ENCODE measurements at places on chromosomes 6 and 20. TPM values are rescaled to one million over a fixed set of nuclear protein-coding genes. Genes with fewer than 3 reads are reported as not detected.

Gene SLC22A7
- total RNA-seq, result not detected

Gene TREML2
- total RNA-seq, result not detected

Gene MUCL3
- total RNA-seq, result not detected

Gene CLPSL2
- total RNA-seq, result 10.8 TPM

Gene GABRR2
- total RNA-seq, result not detected

Gene RIN2
- 2.7 TPM for total RNA-seq

Gene STX11
- total RNA-seq, result not detected

Gene PTPRT
- total RNA-seq, result 0.07 TPM

Gene WFDC10B
- 0.52 TPM for total RNA-seq

Gene SGK2
- total RNA-seq, result not detected

Gene RGS17
- 3.8 TPM for total RNA-seq

Gene RAD21L1
- not detected for total RNA-seq

GRCh38 chr6:624979-625378 lies 31.9 kb downstream of the HUS1B start:
- DNase-seq, result peak; percentile 51

DNA sequence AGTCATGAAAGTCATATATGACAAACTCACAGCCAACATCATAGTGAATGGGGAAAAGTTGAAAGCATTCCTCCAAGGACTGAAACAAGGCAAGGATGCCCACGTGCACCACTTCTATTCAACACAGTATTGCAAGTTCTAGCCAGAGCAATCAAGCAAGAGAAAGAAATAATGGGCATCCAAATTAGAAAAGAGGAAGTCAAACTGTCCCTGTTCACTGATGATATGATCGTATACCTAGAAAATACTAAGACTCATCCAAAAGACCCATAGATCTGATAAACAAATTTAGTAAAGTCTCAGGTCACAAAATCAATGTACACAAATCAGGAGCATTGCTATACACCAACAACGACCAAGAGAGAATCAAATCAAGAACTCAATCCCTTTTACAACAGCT lies 41.2 kb downstream of the RPP21 start:
- DNase-seq, result no peak

GRCh38 chr20:4573564-4574355 lies 147.9 kb upstream of the PRND start:
- no peak for DNase-seq

DNA sequence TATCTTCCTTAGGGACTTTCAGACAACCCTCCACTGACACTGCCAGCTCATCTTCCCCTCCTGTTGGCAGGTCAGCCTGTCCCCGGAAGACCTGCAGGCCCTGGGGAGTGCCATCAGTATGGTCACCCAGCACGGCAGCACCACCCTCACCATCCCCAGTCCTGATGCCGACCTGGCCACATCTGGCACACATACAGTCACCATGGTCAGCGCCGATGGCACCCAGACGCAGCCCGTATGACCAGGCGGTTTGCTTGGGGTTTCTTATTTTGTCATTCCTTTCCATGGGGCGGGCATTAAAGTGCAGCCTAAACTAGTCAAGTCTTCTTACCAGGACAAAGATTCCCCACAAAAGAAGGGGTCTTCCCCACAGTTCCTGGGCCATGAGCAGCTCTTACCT lies 3.9 kb upstream of the DEF6 start:
- DNase-seq, result no peak

- no peak for DNase-seq
Observed at GRCh38 chr20:44688053-44688625, 27.0 kb upstream of the CCN5 start.

DNA sequence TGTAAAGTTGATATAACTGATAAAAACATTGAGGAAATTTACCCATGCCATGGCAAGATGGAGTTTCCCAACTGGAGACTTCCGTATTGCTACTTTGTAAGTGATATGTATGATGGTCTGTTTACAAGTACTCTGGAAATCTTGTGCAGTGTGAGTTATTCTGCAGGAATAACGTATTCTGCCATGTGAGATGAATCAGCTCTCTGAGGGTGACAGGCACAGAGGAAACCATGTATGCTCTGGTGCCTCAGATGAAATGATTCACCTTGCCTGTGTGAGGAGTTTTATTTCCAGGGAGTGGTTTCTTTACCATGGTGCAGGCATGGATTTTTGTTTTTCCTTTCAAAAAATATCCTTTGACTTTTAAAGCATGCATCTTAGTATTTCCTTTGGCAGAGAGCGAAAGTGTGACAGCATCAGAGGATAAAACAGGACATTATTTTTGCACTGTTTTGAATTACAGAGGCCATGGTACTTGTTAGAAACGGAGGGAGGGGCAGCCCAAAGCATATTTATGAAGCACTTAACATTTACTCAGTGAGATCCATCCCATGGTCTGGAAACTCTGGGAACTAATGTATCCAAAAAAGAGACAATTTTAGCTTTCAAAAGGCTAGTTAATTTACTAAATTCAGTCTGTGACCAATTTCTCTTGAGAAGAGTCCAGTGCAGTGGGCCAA lies 36.0 kb upstream of the MTRF1L start:
- DNase-seq, result no peak

GRCh38 chr6:85644279-85644762 lies 1.6 kb upstream of the SYNCRIP start:
- DNase-seq, result no peak

- no peak for DNase-seq
Observed at GRCh38 chr6:52420668-52421358, 671 bp downstream of the EFHC1 start.

- DNase-seq, result no peak
Observed at GRCh38 chr6:167782698-167783517, 43.8 kb upstream of the AFDN start.

DNA sequence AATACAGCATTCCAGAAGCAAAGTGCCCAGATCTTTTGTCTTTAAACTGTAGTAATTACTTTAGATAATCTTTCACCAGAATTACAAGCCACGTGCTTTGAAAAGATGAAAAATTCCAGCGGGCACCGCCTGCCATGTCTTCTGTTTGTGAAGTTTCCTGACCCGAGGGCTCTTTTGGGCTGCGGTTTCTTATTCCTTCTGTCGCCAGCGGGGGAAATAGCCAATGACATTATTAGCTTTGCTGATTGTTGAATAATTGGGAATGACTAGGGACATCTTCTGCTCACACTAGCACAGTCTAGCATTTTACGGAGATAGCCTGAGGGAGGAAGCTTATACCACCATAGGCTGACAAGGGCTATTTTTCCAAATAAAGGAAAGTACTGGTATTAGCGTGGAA lies 124.7 kb downstream of the SAMD5 start:
- DNase-seq, result peak; percentile 5

DNA sequence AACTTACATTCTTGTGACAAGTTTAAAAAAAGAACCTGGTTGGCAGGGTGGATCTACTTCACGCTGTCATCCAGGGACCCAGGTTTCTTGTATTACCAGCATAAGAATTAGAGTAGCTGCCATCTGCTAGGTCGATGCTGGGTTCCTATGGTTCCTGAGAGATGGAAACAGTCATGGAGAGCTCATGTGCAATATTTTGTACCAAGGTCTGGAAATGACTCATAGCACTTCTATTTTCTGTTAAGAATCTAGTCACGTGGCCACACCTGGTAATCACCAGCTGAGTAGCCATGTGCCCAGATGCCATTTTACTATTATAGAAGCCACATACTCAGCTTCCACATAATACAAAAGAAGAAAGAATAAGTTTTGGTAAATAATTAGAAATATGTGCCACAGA lies 171.3 kb downstream of the CD83 start:
- no peak for DNase-seq

DNA sequence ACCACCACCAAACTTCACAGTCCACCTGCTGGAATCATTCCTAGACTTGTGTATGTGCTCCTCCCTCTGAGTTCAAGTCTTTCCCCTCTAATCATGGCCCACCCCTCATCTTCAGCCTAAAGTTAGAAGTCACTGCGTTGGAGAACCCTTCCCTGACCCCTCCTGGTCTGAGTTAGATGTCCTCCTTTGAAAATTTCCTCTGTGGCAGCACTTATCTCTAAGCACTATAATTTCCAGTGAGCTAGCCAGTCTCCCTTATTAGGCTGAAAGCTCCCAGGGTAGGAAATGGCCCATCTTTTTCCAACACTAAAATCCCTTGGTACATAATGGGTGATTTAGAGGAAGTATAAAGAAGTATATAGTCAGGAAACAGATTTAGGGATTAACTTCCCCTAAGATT lies 63.2 kb downstream of the SESN1 start:
- no peak for DNase-seq

DNA sequence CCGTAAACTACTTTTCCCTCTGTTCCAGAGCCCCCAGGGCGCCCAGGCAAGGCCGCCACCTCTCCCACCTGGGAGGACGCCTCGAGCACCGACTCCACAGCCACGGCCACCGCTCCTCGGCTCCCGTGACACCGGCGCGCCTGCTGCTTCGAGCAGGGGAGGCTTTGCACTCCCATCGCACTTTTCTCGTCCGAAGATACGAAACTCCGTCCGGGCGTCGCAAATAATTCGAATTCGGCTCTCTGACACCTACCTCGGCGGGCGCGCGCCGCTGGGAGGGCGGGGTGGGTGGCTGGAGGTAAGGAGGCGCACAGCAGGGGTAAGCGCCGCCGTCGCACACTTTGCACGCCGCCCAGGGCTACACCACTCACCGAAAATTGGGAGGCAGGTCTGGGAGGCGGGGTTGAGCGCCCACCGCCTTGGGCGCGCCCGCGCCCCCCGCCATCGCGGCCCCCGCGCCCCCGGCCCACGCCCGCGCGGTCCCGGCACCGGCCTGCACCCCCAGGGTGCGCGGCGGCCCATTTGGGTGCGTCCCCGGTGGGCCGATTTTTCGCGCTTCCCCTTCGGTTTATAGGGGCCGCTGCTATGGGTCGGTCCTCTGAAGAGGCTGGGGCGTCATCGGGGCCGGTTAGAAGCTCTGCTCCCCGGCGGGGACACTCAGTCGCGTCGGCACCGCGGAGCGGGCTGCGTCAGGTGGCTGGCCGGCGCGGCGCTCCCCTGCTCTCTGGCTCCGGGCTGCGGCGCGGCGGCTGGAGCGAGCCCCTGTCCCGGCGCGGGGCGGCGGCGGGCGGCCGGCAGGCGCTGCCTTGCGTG lies 36.2 kb downstream of the GNAS start:
- peak; percentile 92 for DNase-seq

GRCh38 chr6:44253307-44254101 lies 3.8 kb downstream of the SLC35B2 start:
- DNase-seq, result no peak

DNA sequence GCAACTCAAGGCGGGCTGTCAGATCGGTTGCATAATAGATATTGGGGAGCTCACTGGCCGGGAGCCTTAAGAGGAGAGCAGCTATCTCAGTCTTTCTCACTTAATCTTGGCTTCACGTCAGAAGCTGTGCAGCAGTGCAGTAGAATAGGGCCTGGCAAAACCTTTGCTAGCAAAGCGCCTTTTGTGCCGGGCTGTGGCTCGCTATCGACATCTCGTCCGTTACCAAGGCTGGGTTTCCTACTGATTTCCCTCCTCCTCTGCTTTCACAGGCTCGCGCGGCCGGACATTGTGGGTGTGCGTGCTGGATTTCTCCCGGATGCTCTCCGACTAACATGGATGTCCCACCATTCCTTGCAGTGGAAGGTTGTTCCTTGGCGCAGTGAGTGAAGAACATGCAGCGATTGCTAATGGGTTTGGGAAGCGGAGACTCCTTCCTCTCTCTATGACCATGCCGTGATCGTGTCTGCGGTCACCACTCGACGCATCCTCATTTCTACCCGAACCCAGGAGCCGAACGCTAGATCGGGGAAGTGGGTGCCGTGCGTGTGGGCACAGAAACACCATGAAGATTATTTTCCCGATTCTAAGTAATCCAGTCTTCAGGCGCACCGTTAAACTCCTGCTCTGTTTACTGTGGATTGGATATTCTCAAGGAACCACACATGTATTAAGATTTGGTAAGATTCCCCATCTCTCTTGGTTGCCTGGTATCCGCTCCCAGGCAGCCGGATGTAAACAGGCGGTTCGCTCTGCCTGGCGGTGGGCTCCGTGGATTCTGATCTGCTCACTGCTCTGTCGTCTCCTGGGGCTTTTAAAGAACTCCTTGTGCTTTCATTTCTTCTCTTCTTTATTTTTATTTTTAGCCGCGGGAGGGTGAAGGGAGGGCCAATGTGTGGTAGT lies 5.5 kb downstream of the GRIK2 start:
- DNase-seq, result no peak

- no peak for DNase-seq
Observed at GRCh38 chr20:36818185-36818584, 44.6 kb upstream of the DSN1 start.

DNA sequence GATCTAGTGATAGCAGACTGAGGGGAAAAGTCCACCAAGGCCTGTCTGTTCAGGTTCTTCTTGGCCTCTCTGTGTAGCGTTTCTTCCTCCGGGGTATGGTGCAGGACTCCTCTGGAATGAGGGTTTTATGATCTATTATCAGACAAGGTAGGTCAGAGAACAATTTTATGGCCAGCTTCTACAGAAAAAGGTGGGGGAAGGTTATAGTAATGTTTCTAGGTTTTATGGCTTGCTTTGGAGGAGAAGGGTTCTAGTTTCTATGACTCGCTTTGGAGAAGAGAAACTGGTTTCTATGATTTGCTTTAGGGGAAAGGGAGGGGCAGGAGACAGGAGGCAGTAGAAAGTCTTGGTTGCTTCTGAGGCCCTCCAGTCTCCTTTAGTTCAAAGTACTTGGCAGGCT lies 144.8 kb upstream of the LAMA2 start:
- DNase-seq, result no peak

GRCh38 chr6:97085772-97086171 lies 161.2 kb downstream of the KLHL32 start:
- no peak for DNase-seq

DNA sequence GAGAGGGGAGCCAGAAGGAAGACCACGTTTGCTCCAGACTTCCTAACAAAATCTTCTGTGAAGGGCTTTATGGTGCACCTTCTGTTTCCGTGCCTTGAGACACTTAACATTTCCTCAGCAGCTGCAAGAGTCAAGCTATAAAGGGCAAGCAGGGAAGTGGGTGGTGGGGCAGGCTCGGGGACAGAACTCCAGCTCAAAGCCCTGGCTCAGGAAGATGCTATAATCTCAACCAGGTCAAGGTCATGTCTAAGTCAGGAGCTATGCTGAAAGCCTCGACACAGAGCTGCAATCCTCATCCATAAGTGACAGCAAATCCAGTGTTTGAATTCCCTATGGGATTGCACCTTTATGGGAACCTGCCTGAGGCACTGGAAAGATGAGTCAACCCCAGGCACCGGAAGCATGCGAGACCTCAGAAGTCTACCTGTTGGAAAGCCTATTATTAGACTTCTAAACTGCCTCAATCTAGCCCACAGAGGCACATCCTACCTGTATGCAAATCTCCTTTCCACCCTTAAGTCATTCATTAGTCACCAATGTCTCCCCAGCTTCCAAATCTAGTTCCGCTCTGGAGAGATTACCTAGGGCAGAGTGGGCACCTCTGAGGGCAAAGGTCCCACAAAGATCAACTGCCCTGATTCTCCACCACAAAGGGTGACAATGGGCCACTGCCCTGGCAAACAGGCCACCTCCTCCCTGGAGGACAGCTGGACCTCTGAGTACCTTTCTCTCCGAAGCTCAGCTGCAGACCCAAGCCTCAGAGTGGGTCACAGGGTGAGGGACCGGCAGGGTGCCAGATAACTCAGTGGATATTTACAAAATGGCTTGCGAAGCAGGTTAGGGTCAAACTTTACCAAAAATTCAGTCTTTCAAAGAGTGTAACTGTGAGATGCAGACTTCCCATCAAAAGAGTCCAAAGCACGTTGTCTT lies 287.0 kb downstream of the CDC5L start:
- DNase-seq, result no peak
